ENCODE measurements at places on chromosomes 6 and 20. TPM values are rescaled to one million over a fixed set of nuclear protein-coding genes. Genes with fewer than 3 reads are reported as not detected.

TREM2 gene
- total RNA-seq = 1.7 TPM

TTK gene
- not detected for total RNA-seq

DNA sequence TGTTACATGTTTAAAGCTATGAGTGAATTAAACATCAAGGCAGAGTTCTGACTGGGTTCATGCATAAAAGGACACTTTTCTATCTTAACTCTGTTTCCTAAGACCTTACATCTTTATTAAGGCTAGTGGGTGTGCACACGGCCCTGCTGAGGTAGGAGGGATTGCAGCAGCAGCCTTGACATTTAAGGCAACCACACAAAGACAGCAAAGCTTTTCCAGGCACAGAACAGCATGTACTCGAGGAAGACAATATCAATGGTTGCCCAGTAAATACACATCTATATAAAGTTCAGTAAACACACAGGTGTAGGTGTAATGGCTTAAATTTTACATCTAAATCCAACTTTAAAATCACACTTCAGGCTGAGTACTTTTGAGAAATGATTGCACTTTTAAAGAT lies 79.8 kb upstream of the LOC128125822 start:
- ATAC-seq = no peak

DNA sequence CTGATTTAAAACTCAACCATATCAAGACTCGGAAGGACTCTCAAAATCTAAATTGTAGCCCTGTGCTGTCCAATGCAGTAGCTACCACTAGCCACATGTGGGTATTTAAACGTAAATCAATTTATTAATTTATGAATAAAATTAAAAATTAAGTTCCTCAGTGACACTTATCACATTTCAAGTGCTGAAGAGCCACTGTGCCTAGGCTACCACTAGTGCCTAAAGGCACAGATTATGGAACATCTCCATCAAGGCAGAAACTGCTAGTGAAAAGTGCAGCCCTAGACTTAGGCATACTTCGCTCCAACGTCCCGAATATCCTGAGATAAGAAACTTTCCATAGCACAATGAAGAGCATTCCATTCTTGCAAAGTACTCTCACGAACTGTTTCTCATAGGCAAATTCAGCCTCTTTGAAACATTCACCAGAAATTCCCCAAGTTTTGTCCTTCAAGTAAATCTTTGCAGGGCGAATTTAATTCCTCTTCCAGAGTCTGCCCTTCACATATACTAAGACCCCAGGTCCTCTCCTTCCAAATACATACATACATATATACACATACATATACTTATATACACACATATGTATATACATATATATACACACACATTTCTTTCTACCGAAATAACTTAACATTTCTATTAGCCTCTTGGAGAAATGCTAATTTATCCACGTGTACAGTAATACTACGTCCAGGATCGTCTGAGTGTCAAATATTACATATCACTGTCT lies 1.3 kb downstream of the SUPT3H start:
- ATAC-seq = no peak

DNA sequence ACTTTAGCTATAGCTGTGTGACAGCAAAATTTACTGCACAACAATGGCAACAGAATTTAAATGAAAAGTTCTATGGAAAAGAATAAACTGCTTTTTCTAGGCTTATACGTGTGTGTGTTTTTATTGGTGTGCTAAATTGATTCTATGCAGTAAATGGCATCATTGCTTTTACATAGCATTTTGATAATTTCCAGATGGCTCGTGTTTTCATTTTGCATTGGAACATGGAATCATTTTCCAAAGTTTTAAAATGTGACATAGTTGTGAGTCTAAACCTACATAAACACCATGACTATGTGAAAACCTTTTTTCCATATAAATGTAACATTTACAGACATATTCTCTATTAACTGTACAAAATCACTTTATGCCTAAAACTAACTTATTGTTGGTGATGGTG lies 127.8 kb downstream of the SIM1 start:
- no peak for ATAC-seq

GRCh38 chr20:47380481-47380880 lies 24.0 kb upstream of the ZMYND8 start:
- ATAC-seq = no peak

- ATAC-seq = no peak
Measured at GRCh38 chr20:40860487-40860902, 168.1 kb upstream of the TOP1 start.

HLA-DOA gene
- 1.6 TPM for total RNA-seq

DNA sequence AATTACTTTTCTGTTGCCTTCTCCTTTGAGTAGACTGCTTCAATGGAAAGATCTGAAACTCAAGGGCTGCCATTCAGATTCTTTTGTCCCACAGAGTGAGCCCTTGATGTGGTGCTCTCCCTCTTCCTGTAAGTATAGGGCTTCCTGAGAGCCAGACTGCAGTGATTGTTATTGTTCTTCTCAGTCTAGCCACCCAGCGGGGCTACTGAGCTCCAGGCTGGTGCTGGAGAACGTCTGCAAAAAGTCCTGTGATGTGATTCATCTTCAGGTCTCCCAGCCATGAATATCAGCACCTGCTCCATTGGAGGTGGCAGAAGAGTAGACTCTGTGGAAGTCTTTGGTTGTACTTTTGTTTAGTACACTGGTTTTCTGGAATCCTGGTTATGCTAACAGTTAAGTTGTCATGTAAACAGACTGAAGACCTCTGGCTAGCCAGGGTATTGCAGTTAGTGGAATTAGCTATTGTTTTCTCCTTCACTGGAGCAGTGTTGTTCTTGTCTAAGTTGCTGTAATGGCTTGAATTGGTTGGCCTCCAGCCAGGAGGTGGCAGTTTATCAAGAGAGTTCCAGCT lies 240.9 kb downstream of the COL12A1 start:
- no peak for ATAC-seq

EYA4 gene
- total RNA-seq = 1.7 TPM

PI16 gene
- 53.5 TPM for total RNA-seq

EPPIN gene
- total RNA-seq = not detected

DNA sequence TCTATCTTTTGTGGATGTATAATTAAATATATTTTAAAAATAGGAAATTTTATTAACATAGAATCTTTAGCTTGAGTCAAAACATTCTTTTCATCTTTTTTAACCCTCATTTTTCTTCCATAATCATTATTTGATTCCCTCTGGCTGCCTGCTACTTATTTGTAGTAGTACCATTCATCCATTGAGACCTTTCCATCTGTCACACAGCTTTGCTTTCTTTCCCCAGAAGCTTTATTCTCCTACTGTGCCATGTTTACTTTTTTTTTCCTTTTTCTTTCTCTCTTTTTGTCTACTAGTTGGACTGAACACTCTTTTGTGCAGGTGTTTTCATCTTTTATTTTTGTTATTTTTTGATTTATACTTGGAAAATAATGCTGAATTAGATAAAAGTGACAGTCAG lies 522.6 kb upstream of the MMS22L start:
- ATAC-seq = no peak

- ATAC-seq = no peak
Measured at GRCh38 chr6:94071835-94072234, 652.5 kb upstream of the EPHA7 start.

SNPH gene
- 31.6 TPM for total RNA-seq

TRIM10 gene
- total RNA-seq = 0.08 TPM

- ATAC-seq = no peak
Measured at GRCh38 chr6:119830494-119831295, 481.1 kb upstream of the MAN1A1 start.

All from gastroesophageal sphincter (tissue), 4 donors.